ENCODE measurements at places on chromosomes 6 and 20.

DNA sequence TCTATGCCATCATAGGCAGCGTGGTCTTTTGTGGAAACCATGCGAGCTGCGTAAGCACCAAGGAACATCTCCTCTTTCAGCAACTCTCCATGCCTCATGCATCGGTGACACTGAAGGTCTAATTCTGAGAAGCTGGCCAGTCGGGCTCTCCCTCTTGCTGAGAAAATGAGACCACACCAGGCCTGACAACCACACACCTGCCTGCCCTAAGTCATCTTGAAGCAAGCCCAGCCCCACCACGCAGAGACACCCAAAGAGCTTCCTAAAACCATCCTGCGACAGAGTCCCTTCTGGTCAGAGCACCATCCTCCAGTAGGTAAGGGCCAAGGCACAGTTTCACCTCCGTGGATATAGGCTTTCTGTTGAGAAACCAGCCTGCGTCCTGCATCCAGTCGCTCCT lies 26.6 kb downstream of the PREX1 start:
- no peak for DNase-seq

GRCh38 chr6:157990321-157991066 lies 8.8 kb downstream of the SYNJ2 start:
- no peak for DNase-seq

GRCh38 chr6:151721146-151721545 lies 86.3 kb upstream of the ESR1 start:
- no peak for DNase-seq

- no peak for DNase-seq
Measured at GRCh38 chr6:79684876-79685275, 53.7 kb downstream of the SH3BGRL2 start.

DNA sequence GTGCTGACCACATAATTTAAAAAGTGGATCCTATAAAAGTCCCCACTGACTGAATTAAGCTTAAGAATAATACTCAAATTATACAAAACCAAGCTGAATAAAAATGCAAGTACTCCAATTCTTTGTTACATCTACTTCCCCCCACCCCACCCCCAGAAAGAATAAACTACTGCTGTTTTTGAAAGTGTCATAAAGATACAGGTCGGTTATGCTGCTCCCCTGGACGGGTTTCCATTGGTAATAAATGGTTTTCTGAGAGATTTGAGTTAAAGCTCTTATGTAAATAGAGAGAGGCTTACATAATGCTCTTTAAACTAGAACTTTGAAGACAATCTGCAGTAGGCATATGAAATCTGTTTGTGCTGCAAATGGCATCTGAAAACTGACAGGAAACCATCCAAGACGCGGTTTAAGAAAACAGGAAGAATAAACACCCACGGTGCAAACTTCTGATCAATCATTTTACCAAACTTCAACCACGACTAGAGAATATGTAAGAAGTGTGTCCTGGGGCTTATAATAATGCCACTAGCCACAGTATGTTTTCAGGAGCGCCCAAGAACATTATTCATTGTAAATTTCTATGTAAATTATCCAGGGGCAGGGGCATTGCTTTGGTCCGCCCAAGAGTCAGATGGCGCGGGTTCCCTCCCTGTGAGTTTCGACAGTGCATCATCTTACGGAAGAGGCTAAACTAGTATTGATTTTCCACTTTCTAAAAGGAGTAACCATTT lies 10.8 kb upstream of the POU3F2 start:
- DNase-seq: no peak

- DNase-seq: no peak
Measured at GRCh38 chr6:19142275-19142674, 694.9 kb upstream of the ID4 start.

- DNase-seq: no peak
Measured at GRCh38 chr20:496126-496696, 33.9 kb upstream of the TBC1D20 start.

GRCh38 chr6:158668707-158669103 lies 18.9 kb downstream of the SYTL3 start:
- no peak for DNase-seq

- no peak for DNase-seq
Measured at GRCh38 chr6:143356101-143356880, 94.2 kb downstream of the ADAT2 start.
